ENCODE measurements at places on chromosomes 5 and 9.

GRCh38 chr5:151406322-151406947, 41.0 kb upstream of the SLC36A1 start:
- DNase-seq: peak; percentile 9

DNA sequence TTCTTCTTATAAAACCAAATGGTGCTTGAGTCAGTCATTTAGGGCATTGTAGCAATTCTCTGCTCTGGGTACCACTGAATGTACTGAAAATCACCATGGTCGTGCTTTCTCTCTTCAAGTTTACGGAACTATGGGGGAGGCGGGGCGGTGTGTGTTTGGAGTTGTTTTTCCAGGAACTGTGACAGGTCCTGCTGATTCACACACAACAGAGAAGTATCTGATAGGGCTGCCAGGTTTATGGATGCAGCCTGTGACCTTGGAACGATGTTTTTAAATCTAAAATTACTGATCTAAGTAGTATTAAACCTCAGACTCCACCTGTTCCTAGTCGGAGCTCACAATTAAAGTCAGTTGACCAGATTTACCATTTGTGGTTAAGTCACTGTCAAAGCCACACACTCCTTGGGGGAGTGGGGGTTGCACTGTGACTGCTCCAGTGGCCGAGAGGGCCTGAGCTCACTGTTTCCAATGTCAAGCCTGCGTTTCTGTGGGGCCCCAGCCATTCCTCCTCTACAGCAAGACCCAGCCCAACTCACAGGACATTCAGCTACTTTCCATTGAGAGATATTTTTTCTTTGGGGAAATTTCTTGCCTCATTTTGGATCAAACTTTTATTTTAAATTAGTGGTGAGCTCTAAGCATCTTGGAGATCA, 44.4 kb downstream of the GADD45G start:
- DNase-seq: no peak

DNA sequence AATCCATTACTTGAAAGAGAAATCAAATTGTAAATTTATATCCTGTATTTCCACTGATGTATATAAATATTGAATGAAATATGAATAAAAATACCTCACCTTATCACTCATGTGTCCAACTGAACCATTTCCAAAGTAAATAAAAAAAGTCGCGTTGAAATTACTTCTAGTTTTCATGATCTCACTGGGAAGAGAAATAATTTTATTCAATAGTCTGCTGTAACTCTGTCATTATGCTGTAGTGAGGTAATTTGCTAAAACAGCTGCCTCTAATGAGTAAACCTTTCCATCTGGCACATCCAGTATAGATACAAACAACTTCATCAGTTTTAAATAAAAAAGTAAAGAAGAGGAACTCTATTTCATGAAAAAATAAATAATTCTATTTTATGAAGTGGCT, 611.5 kb downstream of the ZNF608 start:
- DNase-seq: no peak

- no peak for DNase-seq
These were observed 218.6 kb downstream of the TMEM38B start for GRCh38 chr9:105912863-105913516.

- DNase-seq: no peak
These were observed 141.6 kb upstream of the RPS23 start for GRCh38 chr5:82419559-82420332.

DNA sequence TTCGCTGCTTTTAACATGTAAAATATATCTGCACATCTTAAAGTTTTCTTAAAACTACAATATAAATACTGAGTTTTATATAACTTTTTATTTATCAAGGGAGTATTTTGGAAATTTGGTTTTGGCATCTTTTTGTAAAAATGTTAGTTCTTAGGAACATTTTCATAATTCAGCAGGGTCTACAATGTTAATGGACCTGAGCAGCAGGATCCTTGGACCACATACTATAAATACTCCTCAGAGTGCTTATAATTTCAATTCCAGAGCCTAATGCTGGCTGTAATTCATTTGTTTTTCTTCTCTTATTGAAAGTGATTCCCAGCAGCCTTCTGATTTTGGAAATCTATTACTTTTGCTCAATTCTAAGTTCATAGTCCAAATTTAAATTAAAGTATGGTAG, 1216.2 kb downstream of the MAT2B start:
- DNase-seq: no peak

- DNase-seq: peak; percentile 94
These were observed 105.4 kb downstream of the DCP2 start for GRCh38 chr5:113081881-113082546.
